Progenitor cell of endocrine pancreas (in vitro differentiated cells): ENCODE measurements at places on chromosomes 6 and 20.

DNA sequence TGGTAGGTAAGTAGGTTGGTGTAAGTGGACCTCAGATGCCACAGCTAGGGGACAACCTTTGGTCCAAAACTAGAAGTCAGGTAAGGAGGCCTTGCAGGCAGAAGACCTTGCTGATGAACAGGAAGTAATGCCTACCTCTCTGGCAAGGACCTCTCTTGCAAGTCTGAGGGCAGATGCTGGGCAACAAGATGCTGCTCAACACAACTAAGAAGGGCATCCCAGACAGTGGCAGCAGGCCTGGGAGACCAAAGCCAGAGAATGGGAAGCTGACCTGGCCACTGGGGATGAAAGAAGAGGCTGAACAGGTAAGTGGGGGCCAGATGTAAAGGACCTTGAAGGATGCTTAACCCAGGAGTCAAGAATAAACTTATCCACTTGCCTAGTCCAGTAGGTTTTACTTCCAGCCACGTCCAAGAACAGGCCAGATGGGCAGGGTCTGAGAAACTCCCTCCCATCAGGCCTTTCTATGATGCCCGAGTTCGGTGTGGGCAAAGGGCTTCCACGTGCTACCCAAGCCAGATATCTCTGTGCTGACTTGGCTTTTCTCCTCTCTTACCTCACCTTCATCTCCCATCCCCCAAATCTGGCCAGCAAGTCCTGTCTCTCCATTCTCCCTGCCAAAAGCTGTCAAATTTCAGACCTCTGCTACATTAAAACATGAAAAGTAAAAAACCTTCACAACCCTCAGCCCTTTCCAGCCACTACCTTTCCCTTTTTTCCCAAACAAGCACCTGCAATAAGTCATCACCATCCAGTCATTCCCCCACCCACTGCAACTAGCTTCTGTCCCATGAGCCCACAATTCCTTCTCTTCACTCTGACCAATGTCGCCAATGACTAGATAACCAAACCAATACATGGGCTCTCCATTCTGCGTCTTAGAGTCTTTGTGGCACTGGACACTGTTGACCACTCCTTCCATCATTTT is 11.5 kb upstream of the PLCG1 start:
- DNase-seq: no peak

- DNase-seq: no peak
Observed at GRCh38 chr20:45110301-45110700, 4.7 kb downstream of the WFDC5 start.

GRCh38 chr6:137746264-137746663 is 120.8 kb upstream of the TNFAIP3 start:
- DNase-seq: no peak

- DNase-seq: no peak
Observed at GRCh38 chr20:15895560-15896084, 677.6 kb downstream of the KIF16B start.

- no peak for DNase-seq
Observed at GRCh38 chr20:48740712-48741111, 87.1 kb downstream of the PREX1 start.

- no peak for DNase-seq
Observed at GRCh38 chr6:168611691-168612090, 170.7 kb downstream of the SMOC2 start.

DNA sequence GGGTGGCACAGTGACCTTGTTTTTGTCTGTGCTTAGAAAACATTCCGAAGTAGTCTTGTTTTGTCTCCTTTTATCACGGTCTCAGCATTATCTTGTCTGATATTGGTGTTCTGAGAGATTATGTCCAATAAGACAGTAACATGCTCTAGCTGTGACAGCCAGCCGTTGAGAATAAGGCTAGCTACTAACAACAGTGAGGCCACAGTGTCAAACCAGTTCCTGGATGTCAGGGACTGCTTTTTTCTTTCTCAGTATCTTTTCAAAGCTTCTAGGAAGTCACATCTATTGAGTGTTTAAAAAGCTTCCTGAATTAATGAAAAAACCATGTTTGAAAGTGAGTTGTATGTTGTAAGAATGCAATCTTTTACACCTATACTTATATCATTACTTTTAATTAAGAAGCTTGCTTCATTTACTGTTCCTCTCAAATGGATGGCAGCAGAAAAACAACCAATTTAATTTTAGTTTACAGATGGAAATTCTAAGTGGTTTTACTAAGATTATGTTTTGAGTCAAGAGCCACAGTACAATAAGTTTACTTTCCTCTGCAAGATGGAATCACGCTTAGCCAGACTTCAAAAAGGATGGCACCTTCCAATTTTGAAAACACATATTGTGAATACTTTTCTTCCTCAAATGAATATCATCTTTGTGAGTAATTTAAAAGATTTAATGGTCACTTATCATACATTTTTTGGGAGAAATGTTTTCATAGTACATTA is 53.1 kb downstream of the MAP3K7 start:
- DNase-seq: no peak

- DNase-seq: no peak
Observed at GRCh38 chr6:12769556-12770256, 53.1 kb downstream of the PHACTR1 start.

DNA sequence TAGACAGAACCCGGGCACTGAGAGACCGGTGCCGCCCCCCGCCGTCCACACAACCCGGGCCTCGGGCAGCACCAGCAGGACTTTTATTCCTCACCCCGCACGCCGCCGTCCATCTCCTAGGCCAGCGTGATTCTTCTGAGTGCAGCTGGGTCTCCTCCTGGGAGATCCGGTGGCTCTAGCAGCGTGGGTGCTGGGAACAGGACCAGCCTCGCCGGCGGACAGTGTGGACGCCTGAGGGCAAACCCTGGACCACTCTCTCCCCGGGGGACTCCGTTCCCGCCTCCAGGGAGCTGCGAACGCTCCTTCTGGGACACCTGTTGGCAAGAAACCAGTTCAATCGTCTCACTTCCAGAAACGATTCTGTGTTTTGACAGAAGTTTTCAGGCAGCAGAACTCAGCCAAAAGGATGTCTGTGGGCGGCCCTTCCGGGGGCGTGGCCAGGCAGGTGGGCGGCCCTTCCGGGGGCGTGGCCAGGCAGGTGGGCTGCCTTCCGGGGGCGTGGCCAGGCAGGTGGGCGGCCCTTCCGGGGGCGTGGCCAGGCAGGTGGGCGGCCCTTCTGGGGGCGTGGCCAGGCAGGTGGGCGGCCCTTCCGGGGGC is 130.7 kb downstream of the DLL1 start:
- DNase-seq: no peak

- no peak for DNase-seq
Observed at GRCh38 chr20:38434301-38434741, 807 bp downstream of the SNHG17 start.

DNA sequence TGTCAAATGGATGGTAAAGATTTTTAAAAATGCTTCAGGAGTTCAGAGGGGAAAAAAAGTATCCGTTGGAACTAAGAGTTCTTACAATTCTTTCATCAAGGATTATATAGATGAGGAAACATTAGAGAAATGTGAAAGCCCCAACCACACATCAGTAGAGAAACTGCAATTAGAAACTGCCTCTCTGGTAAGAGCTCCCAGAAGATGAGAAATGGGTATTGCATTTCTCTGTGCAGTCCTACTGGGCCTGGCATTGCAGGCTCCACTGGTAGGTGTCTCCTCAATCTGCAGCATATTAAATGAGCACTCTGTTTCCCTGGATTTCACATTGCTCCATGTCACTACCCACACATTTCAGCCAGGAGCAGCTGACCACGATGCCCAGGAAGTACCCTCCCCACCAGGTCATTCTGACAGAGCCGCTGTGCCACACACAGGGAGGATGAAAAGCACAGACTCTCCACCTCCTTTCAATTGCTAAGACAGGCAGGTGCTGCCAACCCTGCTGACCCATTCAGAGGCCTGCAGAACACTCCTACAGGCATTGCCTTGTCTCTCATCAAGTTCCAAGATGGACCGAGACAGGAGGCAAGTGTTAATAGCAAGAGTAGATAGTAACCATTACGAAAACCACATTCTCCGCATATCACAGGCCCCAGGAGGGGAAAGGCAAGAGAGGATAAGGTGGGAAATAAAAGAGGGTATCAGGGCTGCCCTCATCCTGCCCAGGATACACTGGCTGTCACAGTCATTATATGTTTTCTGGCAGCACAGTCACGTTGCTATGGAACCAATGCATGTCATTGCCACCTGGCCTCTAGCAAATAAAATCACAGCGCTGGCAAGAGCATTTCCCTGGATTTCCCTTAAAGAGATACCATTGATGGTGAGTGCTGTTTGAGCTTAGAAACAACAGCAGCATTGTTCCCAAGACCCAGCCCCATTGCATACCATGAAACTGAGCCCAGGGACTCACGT is 241.7 kb downstream of the ATXN1 start:
- no peak for DNase-seq

- DNase-seq: no peak
Observed at GRCh38 chr6:87756858-87757257, 54.8 kb upstream of the AKIRIN2 start.

- DNase-seq: no peak
Observed at GRCh38 chr20:17835240-17835933, 133.2 kb downstream of the SNX5 start.

DNA sequence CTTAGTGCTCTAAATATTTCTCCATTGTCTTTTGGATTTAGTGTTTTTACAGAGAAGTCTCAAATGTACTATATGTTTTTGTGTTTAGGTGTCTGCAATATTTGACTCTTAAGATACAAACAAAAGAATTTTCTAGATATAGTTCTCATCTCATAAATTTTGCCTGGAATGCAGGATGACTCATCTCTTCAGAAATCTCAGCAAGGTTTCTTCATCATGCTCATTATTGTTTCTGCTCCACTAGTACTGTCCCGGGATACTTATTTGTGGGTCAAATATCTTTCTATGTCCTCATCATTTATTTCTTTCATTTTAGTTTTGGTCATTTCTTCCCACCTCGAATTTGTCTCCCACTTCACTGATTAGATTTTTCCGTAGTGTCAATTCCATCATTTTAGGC is 9.5 kb downstream of the AHI1 start:
- no peak for DNase-seq

DNA sequence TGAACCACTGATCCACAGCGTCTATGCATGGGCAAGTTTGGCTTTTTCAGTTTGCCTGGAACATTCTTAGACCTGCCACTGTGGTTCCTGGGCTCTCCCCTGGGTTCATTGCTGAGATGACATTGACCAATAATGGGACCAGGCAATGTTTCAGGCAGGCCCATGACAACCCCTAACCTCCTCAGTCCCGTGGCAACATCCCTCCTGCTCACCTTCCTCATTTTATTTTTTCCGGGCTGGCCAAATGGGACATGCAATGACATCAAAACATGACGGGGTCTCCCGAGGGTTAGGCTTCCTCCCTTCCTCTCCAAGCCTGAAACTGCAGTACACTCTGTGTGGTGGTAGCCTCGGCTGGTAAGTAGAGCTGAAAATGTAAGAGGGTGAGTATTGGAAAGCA is 234.0 kb upstream of the RREB1 start:
- no peak for DNase-seq
